Eye (tissue), 1 donor: ENCODE measurements at places on chromosomes 1 and 21.

GRCh38 chr1:170218257-170218650 is 72.5 kb downstream of the NTMT2 start:
- no peak for DNase-seq

DNA sequence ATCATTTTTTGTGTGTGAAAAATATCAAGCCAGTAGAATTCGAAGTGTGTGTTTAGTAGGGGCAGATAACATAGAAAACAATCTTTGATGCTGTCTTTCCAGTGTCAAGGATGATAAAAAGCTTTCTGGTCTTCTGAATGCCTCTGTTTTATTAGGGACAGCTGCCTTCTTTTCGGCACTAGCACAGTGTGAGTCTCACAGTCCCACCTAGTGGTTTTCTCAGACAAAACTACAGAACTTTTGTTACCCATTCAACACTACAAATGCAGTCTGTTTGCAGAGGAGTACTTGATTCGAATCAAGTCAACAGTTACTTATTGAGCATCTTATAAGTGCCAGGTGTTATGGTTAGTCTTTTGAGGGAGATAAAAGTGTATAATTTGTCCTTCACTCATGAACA is 30.6 kb upstream of the MCOLN3 start:
- no peak for DNase-seq

GRCh38 chr21:45256912-45257672 is 30.6 kb downstream of the POFUT2 start:
- peak; percentile 72 for DNase-seq

GRCh38 chr21:37734846-37735245 is 181.4 kb downstream of the KCNJ6 start:
- DNase-seq = no peak

GRCh38 chr1:162680419-162681121 is 48.3 kb downstream of the DDR2 start:
- DNase-seq = no peak

GRCh38 chr1:195948123-195948895 is 659.9 kb downstream of the KCNT2 start:
- DNase-seq = no peak

DNA sequence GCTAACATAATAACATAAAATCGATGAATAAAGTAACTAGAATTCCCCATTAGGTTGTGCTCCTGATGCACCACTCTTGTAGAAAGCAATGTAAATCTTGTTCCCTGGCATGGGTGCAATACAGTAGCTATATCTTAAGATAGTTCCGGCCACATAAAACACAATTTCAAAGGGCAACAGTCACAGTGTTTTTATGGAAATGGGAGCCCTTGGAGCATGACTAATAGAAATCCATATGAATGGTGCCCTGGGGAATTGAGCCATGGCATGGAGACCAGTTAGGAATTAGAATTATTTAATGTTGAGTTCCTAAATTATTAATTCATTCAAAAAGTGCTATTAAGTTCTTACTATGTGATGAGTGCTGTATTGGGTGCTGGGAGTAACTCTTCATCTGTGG is 118.7 kb downstream of the KCNK2 start:
- peak; percentile 67 for DNase-seq

DNA sequence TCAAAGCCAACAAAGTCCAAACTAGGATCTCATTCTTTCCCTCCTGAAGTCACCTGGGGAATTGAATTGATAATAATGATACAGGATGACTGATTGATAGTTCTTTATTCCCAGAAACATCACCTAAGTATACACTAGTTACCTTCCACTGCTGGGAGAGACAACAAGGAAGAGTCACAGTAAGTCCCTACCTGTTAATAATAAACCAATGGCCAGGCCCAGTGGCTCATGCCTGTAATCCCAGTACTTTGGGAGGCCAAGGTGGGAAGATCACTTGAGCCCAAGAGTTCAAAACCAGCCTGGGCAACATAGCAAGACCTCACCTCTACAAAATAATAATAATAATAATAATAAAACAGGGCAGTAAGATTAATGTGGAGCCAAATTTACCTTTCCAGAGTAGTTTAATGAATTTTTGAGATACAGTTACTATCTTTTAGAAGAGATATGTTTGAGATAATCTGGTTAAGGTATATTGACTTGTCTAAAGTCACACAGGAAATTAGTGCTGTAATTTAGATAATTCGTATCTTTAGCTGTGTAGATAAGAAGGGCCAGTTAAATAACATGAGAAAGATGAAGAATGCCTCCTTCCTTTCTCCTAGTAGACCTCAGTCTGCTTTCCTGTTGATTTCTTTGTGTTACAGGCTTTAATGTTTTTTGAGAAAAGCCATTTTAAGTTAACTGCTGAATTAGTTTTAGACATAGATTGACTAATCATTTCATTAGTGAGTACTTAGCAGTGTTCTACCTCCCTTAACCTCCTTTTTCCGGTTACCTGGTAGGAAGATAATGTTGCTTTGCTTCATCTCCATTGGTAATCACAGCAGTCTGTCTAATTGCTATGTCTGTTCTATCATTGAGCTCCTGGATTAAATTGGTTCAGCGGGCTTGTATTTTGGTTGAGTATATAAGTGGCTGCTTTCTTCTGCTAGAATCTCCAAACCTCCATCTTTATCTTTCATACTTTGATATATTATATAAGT is 22.0 kb downstream of the SMAP2 start:
- no peak for DNase-seq

DNA sequence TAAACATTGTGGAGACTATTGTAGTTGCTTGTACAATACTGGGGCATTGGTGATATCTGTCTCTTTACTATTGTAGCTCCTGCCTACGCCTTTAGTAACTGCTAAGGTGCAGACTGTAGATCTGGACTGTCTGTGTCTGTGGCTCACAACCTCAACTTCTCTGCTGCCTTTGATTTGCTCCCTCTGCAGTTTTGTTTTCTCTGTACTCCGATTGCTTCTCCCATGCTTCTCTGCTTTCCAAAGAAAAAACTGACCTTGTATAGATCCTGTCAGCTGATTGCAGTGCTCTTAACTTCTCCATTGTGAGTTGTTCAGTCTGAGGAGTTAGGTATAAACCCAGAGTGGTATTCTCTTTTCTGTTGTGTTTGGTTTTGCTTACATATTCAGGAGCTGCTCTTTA is 15.3 kb downstream of the MAGI3 start:
- DNase-seq = no peak

DNA sequence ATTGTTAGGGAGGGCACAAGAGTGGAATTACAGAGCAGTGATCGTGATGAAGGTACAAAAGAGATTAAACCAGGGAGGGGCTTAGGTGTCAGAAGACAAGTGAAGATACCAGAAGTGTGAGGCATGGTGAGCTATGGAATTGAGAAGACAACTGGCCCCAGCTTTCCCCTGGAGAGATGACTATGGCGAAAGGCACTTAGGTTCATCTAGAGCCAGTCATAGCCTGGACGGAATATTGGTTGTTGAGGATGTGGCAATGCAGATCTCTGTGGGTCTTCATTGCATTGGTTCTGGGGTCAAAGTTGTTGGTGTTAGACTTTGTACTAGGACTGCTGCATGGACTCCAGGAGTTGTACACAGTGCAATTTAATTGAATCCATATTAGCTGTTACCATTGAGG is 115.7 kb downstream of the FASLG start:
- DNase-seq = no peak

DNA sequence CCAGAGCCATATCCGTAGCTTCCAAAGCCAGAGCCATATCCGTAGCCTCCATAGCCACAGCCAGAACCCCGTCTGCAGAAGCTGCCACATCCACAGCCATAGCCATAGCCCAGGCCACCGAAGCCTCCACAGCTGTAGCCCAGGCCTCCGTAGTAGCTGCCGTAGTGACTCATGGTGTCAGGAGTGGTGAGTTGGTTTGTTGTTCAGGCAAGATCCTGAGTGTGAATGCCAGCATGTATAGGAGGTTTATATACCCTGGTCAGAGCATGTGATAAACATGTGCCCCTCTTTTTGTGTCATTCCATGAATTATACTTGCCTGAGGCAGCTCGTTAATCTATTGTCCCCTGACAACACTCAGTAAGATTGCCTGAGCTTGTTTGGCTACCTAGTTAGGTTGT is at the start of gene KRTAP19-1:
Gene KRTAP19-1 (minus strand): TSS at position 223 of the 400 bp plus-strand sequence. CDS start 50 bp downstream, at position 173.
- DNase-seq = no peak

DNA sequence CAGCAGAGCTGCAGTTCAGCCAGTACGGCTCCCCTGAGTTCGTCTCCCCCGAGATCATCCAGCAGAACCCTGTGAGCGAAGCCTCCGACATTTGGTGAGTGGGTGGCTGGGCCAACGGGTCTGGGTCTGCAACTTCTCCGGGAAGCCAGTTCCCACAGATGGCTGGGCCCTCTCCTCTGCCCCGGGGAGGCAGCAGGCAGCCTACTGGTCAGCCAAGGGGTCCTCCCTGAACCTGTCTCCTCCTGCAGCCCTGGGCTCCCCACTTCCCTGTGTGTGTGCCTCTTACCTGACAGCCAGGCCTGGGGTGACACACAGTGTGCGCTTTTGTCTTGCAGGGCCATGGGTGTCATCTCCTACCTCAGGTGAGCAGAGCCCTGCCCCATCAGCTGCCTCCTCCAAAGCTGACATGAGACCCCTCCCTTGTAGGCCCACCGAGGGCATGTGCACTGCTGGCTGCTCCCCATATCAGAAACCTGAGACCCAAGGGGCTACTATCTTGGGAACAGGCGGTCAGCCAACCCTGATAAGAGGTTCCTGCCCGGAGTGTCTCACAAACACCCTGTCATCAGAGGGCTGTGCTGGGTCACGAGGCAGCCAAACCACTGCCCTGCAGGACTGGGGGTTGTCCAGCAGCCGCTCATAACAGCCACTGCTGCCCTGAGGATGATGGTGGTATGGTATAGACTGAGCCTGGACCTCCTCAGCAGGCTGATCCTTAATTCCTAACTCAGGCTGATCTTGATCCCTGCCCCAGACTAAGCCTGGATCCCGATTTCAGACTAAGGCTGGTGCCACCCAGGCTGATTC is 37.6 kb downstream of the TRIM11 start:
- no peak for DNase-seq
